Cardiac septum (tissue), 1 donor: ENCODE measurements at places on chromosomes 12 and 14. TPM values are rescaled to one million over a fixed set of nuclear protein-coding genes. Genes with fewer than 3 reads are reported as not detected.

DNA sequence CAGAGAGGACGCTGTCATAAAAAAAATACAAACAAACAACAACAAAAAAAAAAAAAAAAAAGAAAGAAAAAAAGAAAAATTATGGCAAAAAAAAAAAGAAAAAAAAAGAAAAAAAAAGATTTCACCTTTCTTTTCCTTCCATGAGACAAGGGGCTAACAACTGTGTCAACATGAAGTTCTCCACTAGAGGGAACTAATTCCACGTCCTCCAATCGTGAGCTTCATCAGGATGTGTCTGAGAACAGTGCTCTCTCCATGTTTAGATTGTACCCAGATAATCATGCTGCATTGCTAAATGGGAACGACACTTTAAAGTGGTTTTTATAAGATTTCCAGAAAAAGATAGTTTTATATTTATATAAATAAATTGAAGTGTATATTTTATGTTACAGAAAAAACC lies 96.2 kb upstream of the PTPRB start:
- no peak for DNase-seq

DNA sequence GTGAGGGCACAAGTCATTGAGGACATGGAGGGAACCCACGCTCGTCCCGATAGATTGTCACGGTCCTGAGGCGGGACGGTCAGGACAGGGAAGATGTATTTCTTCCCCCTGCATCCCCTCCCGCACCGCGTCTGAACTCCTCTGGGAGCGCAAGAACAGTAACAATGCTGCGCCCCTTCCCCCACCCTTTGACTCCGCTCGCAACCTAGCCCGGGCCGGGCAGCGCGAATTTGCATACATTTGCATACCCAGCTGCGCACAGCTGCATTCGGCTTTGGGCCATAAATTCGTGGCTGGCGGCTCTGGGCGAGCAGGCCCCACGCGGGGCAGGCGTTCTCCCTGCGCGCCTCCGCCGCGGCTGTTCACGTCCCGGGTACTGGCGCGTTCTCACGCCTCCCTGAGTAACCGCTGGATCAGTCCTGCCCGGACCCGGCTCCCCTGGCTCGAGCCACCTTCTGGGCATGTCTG lies 29.0 kb upstream of the SMUG1 start:
- DNase-seq = no peak

DNA sequence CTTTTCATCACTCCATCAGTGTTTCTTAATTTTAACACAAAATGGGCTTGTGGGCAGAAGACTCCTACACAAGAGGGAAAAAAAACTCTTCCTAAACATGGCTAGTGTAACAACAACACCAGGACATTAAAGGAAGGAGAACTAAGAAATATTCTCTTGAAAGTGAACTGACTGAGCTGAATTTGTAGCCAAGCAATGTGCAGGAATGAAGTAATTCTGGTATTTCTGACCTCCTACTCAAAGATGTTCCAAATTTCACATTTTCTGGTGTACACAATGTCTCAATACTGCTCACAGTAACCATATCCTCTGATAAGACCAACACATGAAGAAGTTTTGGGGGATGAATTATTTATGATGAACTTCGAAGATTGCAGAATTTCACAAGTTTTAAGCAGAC lies 357.3 kb downstream of the DUSP6 start:
- no peak for DNase-seq

DNA sequence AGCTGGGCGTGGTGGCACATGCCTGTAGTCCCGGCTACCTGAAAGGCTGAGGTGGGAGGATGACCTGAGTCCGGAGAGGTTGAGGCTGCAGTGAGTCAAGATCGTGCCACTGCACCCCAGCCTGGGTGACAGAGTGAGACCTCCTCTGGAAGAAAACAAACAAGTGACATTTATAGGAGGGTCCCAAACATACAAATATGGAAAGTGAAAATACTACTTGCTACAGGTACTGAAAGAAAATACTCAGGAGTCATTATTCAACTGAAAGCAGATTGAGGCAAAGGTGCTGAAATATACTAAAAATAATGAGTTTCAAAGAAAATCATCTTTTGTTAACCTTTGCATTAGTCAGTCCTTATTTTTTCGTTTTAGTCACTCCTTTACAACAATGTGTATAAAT lies 53.5 kb downstream of the ETV6 start:
- no peak for DNase-seq

DNA sequence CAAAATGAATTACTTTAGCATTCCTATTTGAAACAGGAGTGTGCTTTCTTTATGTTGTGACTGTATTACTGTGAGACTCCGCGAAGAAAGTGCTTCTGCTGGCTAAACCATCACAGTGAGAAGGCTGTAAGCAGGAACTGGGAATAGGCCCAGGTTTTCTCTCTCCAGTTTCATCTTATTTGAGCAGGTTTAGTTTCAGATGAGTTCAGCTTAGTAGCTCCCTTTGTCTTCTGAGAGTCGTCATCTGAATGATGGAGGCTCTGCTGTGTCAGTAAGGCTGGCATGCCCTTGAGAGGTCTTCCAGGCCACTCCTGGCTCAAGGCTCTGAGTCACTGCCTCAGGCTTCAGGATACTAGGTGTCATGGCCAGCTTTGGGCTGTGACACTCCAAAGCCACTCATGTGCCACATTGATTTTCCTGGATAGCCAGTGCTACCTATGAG lies 205.6 kb upstream of the RGS6 start:
- DNase-seq = no peak

DNA sequence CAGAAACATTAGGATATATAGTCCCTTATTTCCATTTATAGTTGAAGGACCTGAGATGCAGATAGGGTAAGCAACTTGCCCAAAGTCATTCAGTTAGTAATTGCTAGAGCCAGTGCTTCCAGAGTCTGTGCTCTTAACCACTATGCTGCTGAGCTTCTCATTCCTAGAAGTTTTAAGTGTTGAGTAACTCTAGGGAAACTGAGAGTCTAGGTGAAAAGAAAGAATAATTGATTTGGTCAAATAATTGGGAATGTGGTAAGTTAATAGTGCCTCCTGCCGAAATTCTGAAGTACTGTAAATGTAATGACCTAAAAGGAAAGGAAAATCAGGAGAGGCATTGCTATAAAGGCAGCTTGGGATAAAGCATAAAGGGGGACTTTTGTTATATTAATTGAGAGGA lies 14.1 kb downstream of the PYROXD1 start:
- no peak for DNase-seq

DNA sequence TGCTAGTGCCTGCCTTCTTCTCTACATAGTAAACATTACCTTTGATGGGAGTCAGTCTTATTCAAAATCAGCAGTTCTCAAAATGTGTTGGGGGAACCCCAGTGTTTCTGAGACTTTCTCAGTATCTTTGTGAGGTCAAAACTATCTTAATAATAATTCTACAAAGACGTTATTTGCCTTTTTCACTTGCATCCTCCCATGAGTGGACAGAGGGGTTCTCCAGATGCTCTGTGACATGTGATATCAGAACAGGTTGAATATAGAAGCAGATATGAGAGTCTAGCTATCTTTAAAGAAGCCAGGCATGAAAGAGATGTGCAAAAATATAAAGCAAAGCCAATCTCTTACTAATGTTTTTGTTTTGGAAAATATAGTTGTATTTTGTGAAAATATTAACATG lies 144.7 kb downstream of the KTN1 start:
- no peak for DNase-seq

NYNRIN gene
- total RNA-seq = 5.0 TPM

MYH7 gene
- 13,582 TPM for total RNA-seq

KRT85 gene
- not detected for total RNA-seq

PTCSC3 gene
- not detected for total RNA-seq

SOX5 gene
- total RNA-seq = 2.2 TPM
